ENCODE measurements at places on chromosomes 7 and 10. TPM values are rescaled to one million over a fixed set of nuclear protein-coding genes. Genes with fewer than 3 reads are reported as not detected.

Gene INMT
- polyA plus RNA-seq: 1.3 TPM

Gene KLF6
- polyA plus RNA-seq: 41.8 TPM

Gene LMBR1
- 12.2 TPM for polyA plus RNA-seq

DNA sequence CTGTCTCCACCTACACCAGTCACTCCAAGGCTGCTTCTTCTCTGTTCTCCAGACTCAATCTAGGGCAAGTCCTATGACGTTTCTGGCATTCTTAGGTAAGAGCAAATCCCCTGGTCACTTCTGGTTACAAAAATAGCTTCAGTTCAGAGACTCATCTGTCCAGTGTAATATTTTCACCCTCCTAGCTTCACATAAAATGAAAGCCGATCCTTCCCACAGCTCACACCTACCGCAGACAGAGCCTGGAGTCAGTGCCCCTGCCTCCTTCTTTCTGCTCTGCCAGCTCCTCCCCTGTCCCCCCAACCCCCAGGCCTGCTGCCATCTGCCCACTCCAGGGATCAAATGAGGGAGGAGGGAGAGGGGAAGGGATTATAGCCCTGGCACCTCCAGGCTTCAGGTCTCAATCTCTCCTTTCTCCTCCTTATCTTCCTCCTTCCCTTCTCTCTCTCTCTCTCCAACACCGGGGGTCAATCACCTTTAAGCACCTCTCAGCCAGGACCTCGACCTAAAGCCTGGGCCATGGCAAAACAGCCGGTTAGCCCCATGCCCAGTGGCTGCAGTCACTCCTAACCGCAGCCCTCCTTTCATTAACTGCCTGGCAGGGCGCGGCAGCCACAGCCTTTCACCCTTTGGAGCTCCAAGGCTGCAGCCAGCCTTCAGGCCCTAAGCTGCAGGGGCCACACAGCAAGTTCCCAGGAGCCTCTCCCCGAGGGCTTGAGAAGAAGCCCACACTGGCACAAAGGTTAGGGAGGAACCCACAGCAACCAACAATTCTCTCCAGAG, 292.6 kb upstream of the MGMT start:
- no peak for DNase-seq

Gene IMPDH1
- 84.5 TPM for polyA plus RNA-seq

Gene HELLS
- 6.7 TPM for polyA plus RNA-seq

- DNase-seq: peak; percentile 99
These were observed 213.6 kb upstream of the INHBA start for GRCh38 chr7:41916450-41916927.

DNA sequence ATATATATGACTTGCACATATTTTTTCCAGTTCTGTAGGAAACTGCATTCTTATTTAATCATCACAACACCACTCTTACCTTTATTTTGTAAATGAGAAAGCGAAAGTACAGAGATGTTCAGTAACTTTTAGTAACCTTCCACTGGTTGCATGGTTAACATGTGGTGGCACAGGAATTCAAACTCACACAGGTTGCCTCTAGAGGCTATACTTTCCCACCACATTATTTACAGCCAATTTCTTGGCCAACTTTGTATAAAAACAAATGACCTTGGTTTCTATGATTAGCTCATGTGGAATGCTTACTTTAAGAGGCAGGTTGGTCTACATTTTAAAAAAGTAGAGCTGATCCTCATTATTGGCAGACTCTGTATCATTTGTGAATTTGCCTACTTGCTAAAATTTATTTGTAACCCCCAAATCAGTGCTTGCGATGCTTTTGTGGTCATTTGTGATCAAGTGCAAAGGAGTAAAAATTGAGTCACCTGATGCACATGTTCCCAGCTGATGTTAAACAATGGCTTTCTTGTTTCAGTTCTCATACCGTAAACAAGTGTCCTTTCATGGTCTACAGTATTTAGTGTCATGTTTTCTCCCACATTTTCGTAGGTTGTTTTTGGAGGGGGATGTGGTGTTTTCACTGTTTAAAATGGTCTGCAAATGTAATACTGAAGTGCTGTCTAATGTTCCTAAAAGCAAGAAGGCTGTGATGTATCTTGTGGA, 14.8 kb downstream of the BBS9 start:
- no peak for DNase-seq

Gene PRSS2
- not detected for polyA plus RNA-seq

DNA sequence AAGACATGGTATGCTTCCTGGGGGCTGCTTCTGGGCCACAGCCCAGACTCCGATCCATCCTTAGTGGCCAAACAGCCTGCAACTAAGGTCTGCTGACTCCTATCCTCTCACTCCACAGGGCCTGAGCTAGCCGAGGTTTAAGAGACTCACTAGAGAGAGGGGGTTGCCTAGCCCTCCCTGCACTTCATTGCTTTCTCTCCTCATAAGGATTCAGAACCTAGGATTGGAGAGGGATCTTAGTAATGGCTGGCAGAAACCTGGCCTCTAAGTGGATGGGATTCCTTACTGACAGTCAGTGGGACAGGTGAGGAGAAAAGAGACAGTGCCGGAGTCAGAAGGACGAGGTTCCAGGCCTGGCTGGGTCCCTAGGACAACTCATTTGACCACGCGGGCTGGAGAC, 8.2 kb upstream of the DDIT4 start:
- DNase-seq: no peak

Gene AVPI1
- 32.4 TPM for polyA plus RNA-seq

- no peak for DNase-seq
These were observed 133.9 kb downstream of the MTPAP start for GRCh38 chr10:30215141-30215540.

Gene PON3
- polyA plus RNA-seq: not detected

GRCh38 chr10:126519185-126519584, 130.9 kb upstream of the ADAM12 start:
- DNase-seq: no peak

GRCh38 chr10:78203915-78204818, 170.5 kb downstream of the RPS24 start:
- DNase-seq: no peak

- DNase-seq: no peak
These were observed 4.6 kb downstream of the WIPF3 start for GRCh38 chr7:29810813-29811482.

GRCh38 chr7:41244246-41244645, 458.6 kb downstream of the INHBA start:
- DNase-seq: no peak

GRCh38 chr10:97046456-97047082, 139.2 kb downstream of the SLIT1 start:
- DNase-seq: no peak
